Activated CD4-positive, CD25-positive, alpha-beta regulatory T cell treated with anti-CD3 and anti-CD28 coated beads, Interleukin-2, amount 50 U/mL, for 16 hours (primary cell): ENCODE measurements at places on chromosomes 11 and 22.

- DNase-seq: peak; percentile 38
Observed at GRCh38 chr11:33257897-33258630, 883 bp downstream of the HIPK3 start.

DNA sequence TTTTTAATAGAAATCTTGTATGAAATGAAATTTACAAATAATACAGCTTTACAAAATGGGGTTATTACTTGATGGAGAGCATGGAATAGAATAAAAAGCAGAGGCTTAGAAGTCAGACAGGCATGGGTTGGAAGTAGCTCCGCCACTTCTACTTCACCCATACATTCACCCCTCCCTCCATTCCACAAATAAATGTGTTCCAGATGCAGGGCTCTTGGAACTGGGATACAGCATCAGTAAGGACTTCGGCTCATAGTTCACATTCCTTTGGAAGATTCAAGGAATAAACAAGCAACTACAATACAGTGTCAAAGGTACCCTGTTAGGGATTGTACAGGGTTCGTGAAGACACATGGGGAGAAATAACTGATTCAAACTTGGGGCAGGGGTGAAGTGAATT is 156.8 kb downstream of the WNT11 start:
- DNase-seq: no peak

DNA sequence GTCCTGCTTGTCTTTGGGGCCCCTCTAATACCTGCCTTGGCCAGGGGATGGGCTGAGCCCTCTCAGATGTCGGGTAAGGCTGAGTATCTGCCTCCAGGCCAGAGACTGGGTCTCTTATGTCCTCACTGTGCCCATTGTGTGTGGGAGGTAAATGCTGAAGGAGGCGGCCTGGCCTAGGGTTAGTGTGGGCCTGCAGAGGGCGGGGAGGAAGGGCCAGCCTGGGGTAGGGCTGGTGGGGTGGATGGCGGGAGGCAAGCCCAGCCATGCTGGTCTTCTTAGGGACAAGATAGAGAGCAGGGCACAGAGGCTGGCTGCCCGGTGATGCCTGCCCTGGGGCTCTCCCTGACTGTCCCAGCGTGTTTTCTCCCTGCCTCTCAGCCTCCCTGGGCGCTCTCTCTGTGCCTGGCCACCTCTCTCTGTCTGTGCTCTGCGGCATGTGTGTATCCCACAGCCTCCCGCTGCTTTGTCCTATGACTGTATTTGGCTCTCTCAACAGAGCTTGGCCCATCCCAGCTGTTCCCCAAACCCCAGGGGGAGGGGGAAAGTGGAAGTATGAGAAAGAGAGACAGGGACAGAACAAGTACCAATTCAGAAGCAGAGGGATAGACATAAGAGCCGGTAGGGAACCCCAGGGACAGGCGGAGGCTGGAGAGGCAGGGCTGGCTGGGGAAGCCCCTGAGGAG is 57.0 kb downstream of the PDE2A start:
- DNase-seq: no peak

DNA sequence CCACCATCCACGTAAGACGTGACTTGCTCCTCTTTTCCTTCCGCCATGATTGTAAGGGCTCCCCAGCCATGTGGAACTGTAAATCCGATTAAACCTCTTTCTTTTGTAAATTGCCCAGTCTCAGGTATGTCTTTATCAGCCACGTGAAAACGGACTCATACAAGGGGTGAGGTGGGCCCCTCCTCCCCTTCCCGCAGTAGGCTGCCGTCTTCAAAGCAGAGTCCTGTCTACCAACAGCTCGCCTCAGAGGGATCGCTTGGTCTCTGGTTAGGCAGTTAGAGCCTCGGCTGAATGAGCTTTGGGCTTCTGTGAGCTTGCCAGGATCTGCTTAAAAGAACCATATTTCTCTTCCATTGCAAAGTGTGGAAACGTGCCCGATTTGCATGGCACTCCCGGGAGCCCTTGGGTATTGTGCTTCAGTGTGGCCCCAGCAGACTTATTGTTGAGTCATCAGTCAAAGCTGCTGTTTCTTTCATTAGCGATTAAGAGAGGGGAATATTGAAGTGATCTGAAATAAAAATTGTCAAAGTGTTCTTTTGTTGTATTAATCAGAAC is 338.3 kb downstream of the TBC1D22A start:
- DNase-seq: no peak

DNA sequence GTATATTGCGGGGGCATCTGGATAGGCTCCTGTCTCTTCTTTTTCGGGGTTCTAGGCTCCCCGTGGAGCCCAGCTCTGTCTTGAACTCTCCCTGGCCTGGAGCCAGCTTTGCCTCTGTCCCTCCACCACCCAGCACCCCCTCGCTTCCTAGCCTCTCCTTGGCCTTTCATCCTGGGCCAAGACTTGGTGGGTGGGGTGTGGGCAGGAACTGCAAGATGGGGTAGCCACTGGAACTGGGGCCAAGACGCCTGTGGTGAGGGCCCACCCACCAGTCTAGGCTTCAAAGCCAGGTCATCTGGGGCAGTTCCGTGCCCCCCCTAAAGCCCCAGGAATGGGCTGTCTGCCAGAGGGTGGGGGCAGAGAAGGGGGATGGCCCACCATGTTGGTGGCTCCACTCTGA is 1.7 kb upstream of the CRYBB1 start:
- DNase-seq: no peak

- DNase-seq: no peak
Observed at GRCh38 chr22:37329238-37330140, 47.2 kb downstream of the CYTH4 start.

- no peak for DNase-seq
Observed at GRCh38 chr11:9347100-9347499, 32.7 kb upstream of the TMEM41B start.

GRCh38 chr11:120363436-120363835 is 27.2 kb downstream of the ARHGEF12 start:
- DNase-seq: no peak

GRCh38 chr11:36729825-36730224 is 131.8 kb upstream of the RAG2 start:
- no peak for DNase-seq

DNA sequence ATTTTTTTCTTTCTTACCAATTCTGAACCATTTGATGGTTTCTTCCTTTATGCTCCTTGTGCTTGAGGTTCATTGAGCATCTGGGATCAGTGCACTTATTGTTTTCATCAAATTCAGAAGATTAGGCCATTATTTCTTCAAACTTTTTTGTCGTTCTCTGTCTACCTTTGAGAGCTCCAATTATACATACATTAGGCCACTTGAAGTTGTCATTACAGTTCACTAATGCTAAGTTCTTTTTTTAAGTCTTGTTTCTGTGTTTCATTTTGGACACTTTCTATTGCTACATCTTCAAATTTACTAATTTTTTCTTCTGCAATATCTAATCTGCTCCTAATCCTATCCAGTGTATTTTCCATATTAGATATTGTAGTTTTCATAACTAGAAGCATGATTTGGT is 40.8 kb downstream of the CDPF1 start:
- no peak for DNase-seq

DNA sequence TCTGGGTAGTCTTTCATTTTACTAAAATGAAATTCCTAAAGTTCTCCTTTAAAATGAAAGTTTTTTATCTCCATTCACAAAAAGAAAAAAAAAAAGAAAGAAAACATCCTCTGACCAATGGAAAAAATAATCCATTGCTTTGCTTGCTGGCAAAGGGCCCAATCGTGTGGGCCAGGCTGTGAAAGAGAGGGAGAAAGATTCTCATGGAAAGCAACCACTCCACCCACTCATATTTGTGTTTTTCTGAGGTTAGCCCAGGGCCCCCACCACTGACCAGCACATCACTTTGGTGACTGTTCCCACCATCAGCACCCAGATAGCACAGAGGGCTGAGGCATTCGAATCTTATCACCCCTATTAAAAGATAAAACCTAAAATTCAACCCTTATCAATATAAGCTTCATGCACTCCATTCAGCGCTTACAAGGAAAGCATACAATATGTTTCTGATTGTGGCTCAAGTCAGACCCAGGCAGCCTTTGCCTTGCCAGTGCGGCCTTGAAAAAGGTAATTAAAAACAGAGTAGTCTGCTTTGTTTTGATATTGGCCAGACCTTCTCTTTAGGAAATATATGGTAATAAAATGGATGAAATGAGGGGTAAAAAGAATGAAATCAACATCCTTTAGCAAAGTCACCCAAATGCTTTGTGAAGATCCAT is 192.8 kb downstream of the ETS1 start:
- no peak for DNase-seq

- no peak for DNase-seq
Observed at GRCh38 chr11:121055076-121055475, 31.2 kb downstream of the TBCEL start.

- DNase-seq: no peak
Observed at GRCh38 chr22:34111210-34111824, 191.0 kb upstream of the LARGE1 start.

- no peak for DNase-seq
Observed at GRCh38 chr11:117020869-117021564, 77.2 kb downstream of the SIK3 start.

GRCh38 chr22:40466976-40467375 is 96.6 kb downstream of the SGSM3 start:
- DNase-seq: no peak
